Kidney (tissue), 22 donors: ENCODE measurements at places on chromosomes 3 and 15. TPM values are rescaled to one million over a fixed set of nuclear protein-coding genes. Genes with fewer than 3 reads are reported as not detected.
A peak's percentile ranks its signal among the peaks of the same experiment; 100 is the strongest.

DNA sequence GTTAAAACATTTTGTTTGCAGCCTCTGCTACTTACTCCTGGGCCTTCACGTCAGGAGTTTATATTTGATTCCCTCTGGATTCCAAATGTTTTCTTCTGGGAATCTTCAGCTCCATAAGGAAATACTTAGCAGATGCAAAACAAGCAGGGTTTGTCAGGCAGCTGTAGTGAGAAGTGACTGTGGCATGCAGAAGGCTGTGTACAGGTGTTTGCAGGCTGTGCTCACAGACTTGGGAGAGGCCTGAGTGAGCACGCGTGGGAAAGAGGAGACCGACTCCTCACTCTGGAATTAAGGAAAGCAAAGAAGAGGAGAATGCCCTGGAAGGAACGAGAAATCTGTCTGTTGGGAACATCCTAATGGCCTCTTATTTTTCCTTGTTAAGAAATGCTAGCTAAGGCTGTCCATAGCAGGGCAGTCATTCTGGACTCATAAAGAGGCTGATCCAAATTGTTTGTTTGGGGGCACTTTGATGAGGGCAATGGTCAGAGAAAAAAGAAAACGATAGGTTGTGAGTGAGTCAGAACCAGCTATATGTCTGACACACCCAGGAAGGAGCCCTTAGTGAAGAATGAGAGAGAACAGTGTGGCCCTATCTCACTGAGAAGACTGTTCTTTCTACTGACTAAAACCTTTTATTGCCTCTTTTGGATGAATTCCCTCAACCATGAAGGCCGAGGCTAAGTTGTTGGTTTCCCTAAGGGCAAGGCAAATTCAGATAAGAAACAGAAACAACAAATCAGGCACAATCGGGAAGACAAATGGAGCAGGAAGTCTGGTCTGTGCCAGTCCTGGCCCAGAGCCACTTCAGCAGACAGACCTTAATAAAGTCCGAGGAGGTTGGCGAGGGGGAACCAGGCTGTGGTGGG, 82.6 kb downstream of the TGFBR2 start:
- peak; percentile 64 for DNase-seq

GRCh38 chr15:75207618-75208500, 6.2 kb downstream of the C15orf39 start:
- DNase-seq, result no peak

DNA sequence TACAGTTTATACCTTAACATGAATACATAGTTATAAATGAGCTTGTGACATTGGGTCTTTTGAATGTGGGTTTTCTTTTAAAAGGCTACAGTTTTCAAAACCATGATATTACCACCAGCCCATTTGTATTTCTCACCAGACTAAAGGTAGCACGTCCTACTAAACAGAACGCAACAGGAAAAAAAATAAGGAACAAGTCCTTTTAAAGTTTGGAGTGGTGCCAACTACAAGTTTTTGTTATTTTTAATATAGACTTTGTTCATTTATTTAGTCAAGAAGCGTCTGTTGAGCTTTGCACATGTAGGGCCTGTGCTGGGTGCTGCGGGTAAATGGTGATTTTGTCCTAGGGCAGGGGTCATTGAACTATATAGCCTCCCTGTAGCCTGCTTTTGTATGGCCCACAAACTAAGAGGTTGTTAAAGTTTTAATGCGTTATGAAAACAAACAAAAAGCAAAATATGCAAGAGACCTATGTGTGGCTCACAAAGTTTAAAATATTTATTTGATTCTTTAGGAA, 164.4 kb downstream of the GHSR start:
- no peak for DNase-seq

GRCh38 chr15:66153549-66154415, 99.8 kb downstream of the MEGF11 start:
- no peak for DNase-seq

Gene ANO10
- 48.2 TPM for polyA plus RNA-seq

GRCh38 chr3:124963755-124964154, 29.2 kb upstream of the MUC13 start:
- DNase-seq, result no peak

- DNase-seq, result no peak
These were observed 97.3 kb upstream of the ROPN1 start for GRCh38 chr3:124089214-124089613.

Gene PCYT1A
- 19.6 TPM for polyA plus RNA-seq

DNA sequence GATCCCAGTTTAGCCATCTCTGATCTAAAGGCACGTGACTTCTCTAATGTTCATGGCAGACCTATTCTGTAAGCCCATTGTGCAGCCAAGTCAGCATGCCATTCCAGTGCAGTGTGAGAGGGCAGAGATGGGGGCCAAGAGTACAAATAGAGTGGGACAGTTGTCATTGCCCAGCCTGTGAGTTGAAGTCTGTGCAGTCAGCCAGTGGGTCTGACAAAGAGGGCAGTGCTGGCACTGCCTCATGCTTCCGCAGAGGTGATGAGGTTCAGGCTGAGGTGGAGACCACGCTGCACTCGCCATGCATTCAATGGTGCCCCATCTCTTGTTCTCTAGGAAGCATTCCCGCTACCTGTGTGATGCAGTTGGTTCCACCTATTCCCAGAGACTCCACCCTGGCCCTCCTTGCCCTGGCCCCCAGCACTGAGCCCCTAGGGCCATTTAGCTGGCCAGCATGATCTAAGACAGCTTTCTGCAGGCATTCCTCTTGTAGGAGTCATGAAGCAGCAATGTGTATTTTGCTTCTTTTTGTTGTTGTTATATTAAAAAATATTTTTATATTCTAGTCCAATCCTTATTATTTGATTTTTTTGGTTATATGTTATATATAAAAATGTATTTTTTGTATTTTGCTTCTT, 3.7 kb downstream of the MRAS start:
- DNase-seq, result no peak

Gene TIGIT
- polyA plus RNA-seq, result not detected

- no peak for DNase-seq
These were observed 273.3 kb downstream of the RPLP1 start for GRCh38 chr15:69725957-69726356.

GRCh38 chr15:29873264-29873663, 51.0 kb upstream of the TJP1 start:
- no peak for DNase-seq

DNA sequence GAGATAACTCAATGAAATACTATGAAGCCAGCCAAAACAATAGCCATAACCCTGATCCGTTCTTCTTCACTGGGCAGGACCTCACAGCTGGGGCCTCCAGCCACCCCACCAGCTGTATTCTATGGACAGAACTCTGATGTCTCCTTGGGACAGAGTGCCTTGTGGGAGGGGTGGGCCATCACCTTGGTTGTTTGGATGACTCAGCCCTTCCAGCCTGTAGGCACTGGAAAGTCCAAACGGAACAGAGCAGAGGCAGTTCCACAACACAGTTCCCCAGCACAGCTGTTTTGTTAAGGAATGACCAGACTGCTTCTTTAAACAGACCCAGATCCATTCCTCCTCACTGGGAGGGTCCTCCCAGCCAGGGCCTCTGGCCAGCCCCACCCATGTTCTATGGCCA, 31.9 kb upstream of the ZBED2 start:
- no peak for DNase-seq

Gene CTSH
- polyA plus RNA-seq, result 1,628 TPM

GRCh38 chr3:54863366-54863765, 64.5 kb downstream of the LRTM1 start:
- no peak for DNase-seq

DNA sequence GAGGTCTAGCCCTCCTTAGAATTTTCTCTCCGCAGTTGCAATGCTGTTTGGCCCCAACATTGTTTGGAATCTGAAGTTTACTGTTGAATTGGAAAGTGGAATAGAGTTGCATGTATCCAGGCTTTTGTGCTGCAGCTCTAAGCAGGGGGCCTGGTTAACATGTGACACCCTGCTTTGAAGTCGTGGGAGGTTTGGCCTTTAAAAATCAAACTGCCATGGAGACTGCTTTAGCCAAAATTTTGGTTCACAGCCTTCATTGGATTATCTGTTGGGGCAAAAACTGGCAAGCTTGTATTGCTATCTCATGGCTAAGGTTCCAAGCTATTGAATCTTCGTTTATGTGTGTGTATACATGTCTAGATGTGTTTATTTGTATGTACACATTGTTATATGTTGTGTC, 15.8 kb downstream of the CYP11A1 start:
- DNase-seq, result no peak

DNA sequence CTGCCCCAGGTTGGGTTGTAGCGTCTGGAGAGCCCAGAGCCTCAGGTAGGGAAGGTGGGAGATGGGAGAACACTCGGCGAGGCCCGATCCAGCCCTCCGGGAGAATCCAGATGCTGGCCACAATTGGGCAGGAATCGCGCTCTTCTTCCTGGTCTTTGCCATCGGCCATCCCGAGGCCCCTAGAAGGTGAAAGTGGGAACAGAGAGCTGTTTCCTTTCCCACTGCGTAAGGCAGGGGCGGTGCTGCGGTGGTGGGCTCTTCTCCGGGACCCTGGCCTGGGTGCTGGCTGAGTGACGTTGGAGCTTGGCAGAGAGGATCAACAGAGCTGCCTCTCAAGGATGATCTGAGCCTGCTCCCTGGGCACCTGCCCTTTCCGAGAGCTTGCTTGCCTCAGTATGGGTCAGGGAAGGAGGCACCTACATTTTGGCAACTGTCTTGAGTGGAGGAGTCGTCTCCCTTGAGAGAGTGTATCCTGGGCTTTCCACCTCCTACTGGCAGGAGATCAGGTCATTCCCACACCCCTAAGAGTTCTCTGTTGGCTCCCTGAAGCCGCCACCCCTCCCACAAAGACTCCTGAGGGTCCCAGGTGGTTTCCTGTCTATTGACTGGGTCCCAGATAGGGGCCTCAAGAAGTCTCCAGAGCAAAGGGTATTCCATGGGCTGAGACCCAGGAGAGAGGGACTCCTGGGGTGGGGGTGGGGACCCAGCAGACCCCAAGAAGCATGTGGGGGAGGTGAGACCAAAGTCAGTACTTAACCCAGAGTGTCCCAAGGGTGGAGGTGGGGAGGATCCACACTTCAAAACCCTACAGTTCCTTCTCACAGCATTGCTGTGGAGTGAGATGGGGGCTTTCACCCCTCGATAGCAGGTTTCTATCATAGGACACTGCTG, 1.6 kb downstream of the C15orf39 start:
- no peak for DNase-seq

DNA sequence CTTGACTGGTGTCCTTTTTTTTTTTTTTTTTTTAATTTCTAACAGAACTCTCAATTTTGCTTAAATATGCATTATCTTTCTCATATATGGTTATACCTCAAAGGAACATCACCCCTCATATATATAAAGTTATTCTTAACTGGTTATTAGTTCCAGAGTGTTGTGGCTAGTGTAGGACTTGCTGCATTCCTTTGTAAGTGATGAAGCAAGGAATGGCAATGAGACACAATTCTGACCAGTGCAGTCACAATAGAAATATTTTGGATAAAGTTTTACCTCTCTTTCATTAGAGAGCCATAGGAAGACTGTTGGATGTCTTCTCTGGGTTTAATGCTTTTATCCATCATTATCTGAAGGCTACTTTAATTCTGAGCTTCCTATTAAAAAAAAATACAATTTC, 75.5 kb upstream of the CBLB start:
- no peak for DNase-seq

Gene STAB1
- polyA plus RNA-seq, result 98.4 TPM

Gene SAXO2
- polyA plus RNA-seq, result 5.1 TPM

- no peak for DNase-seq
These were observed 106.2 kb downstream of the CPNE4 start for GRCh38 chr3:131928593-131928992.

Gene SRGAP3
- 4.1 TPM for polyA plus RNA-seq

- DNase-seq, result no peak
These were observed 42.6 kb upstream of the ACKR4 start for GRCh38 chr3:132554437-132554836.

DNA sequence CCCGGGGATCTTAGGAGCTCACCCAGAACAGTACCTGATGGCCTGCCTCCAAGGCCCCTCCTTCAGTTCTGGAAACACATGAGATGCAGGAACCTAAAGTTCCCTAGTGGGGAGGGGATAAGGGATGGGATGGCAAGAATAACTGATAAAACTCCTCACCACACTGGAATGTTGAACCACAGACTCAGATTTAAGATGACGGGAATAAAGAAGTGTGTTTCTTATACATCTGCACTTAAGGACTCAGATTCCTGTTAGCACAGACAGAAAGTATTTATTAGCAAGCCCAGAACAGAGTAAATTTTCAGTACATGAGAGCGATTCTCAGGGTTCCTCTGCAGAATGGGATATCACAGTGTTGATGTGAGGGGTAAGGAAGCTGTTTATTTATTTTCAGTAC, 245.2 kb downstream of the TLE3 start:
- DNase-seq, result no peak

DNA sequence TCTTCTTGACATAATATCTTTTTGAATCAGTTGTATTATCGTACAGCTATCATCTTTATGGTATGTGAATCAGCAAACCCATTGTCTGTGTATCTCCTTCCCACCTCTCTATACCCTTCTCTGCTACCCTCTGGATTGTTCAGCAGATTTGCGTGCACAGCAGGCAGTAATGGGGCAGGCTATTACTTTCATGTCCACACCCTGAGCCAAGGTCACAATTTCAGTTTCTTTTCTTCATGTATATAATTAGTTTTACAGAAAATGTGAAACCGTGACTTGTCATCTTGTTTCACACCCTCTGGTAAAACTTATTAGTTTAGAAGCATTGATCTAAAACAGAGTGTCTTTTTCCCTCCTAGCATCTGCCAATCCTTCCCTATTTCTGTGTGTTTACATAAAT, 770.4 kb upstream of the SEMA6D start:
- no peak for DNase-seq

DNA sequence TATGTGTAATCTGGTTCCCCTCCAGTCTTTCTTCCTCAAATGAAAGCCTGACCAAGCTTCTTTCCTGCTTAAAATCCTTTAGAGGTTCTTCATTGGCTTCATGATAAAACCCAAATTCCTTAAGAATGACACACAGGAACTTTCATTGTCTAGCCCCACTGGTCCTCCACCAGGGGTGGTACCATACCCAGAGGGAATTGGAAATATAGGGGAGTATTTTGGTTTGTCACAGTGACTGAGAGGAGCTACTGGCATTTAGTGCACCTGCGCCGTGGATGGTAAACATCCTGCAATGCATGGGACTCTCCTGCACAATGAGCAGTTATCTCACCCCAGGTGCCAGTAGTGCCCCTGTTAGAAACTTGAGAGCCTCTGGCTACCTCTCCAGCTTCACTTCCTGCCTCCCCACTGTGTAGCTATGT, 10.8 kb downstream of the ZWILCH start:
- no peak for DNase-seq

DNA sequence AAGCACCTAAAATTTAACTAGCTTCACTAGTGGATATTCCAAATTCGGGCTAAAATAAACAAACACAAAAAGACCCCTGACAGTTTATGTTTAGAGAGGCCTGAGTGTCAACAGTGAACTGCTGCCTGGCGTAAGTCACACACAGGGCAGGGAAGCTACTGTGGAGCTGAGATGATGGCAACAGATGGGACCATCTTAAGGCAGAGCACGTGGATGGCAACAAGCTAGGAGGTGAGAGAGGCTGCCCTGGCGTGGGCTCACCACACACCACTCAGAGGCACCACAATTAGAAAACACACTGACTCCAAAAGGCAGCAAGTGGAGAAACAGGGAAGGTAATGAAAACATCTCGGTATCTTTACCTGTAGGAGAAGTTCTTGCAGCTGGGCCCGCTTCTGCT, 93.3 kb downstream of the ATP1B3 start:
- no peak for DNase-seq
